ENCODE measurements at places on chromosomes 4 and X.

DNA sequence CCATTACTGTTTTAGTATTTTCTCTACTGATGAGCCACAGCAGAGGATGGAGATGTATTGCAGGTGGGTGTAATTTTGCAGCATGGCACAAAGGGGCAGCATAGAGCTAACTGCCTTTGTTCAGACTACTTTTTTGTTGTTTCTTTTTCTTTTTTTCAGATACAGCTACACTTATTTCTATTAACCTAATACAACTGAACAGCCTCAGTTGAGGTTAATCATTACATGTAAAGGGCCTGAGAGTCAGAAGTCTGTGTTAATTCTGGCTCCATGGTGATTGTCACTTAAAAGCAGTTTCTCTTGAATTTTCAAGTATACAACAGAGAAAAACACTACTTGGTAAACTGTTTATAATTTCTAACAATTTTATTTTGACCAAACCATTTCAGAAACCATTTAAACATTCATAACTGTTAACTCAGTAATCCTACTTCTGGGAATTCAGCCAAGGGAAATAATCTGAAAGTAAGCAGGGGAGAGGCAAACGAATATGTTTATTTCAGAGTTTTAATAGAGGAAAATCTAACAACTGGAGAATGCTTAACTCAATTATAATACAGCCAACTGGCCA lies 13.9 kb upstream of the PPEF2 start:
- peak; percentile 2 for DNase-seq

- DNase-seq, result no peak
Measured at GRCh38 chr4:79872738-79873137, 200.3 kb downstream of the ANTXR2 start.

DNA sequence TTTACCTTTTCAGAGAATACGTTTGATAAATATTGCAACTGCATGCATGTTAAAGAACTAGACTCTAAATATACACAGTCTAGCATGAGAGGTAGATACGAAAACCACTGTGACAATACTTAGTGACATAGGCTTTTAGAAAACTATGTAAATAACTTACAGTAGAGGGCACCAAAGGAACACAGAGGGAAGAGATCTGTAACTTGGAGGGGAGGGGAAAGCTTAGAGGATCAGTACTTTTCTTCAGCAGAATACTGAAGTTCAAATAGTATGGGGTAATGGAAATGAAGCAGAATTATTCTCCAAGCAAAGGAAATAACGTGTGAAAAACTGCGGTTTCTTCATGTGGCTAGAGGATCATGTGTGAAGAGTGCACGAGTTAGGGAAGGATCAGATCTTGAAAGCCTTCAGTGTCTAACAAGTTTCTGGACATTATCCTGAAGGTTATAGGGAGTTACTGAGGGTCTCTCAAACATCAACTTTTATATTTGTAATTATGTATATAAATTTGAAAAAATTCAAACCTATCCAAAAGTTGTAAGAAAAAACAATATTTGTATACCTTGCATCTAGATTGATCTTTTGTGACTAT lies 264.3 kb downstream of the NPFFR2 start:
- no peak for DNase-seq

DNA sequence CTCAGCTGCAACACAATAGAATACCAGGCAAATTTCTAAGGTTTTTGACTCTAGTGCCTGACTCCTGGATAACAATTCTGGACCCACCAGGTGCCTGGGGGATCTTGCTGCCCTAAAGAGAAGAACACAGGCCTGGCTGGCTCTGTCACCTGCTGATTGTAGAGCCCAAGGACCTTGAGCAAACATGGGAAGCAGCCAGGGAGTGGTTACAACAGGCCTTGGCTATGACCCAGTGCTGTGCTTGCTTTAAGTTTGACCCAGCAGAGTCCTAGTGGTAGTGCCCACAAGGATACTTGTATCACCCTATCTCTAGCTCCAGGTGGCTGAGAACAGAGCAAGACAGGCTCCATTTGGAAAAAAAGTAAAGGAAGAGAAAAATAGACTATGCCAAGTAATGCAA lies 176.8 kb upstream of the DCAF12L2 start:
- no peak for DNase-seq

DNA sequence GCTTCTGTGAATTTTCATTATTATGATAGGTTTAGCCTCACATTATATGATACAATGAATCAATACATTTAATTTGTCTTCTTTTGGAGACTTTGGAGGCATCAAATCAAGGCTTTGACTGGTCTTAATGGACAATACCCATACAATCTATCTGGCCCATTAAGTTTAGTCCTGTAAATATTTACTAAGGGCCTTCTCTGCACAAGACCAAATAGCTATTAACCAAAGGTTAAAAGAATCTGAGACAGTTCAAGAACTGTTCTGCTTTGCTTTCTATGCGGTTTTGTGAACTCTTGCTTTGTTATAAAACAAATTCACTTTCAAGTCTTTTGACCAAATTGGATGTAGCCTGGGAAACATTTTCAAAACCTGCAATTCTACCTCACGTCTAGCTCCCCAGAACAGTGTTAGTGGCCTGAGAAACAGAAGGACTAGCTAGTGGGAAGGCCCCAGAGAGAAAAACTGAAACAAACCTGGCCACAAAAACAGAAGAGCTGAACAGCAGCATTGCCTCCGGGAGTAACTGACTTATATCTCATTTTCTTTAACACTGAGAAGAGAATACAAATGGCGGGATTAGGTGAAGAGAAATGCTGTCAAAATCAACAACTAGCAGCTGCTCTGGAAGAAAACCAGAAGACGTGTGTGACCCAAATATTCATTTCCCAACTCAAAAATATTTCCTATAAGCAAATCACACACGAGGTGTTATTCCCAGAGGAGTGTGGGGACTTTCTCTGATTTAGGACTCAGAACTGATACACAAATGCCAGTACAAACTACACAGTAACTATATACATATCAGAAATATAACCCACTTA lies 548 bp downstream of the TLR1 start:
- DNase-seq, result no peak

DNA sequence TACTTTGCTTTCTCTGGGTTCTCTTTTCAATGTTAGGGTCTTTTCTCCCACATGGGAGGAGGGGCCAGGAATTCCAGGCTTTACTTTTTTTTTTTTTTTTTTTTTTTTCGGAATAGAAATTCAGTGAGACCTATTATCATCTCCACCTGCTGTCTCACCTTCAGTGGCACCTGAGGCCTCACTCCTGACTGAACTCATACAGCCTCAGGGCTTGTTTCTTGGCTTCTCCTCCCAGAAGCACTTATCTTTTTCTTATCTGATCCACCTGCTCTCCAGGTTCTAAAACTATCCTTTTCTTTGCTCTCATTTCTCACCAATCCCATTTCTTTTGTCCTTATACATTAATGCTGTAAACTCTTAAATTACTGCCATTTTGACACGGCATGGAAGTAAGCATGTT lies 117.3 kb upstream of the PPP3CA start:
- no peak for DNase-seq

- no peak for DNase-seq
Measured at GRCh38 chr4:129140521-129140920, 44.6 kb downstream of the C4orf33 start.

- no peak for DNase-seq
Measured at GRCh38 chr4:145935253-145936141, 3.1 kb downstream of the ZNF827 start.

DNA sequence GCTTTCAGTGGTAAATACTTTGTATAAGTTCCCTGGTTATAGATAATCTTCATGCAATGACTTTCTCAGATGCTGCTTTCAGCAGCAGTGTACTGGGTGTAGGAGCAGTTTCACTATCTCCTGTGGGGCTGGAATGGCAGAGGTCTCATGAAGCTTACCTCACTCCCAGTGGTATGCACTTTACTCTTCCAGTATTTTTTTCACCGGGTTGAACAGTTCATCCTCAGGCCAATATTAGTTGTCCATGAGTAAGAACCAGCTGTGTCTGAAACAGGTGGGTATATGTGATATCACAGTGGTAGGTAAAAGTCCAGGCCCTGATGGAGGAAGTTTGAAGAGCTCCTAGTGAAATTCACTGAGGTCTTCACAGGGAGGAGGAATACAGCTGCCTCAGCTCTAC lies 351.5 kb upstream of the EMCN start:
- no peak for DNase-seq
